ENCODE measurements at places on chromosomes 2 and 18.

- no peak for DNase-seq
These were observed 94.1 kb downstream of the GBX2 start for GRCh38 chr2:236073867-236074655.

DNA sequence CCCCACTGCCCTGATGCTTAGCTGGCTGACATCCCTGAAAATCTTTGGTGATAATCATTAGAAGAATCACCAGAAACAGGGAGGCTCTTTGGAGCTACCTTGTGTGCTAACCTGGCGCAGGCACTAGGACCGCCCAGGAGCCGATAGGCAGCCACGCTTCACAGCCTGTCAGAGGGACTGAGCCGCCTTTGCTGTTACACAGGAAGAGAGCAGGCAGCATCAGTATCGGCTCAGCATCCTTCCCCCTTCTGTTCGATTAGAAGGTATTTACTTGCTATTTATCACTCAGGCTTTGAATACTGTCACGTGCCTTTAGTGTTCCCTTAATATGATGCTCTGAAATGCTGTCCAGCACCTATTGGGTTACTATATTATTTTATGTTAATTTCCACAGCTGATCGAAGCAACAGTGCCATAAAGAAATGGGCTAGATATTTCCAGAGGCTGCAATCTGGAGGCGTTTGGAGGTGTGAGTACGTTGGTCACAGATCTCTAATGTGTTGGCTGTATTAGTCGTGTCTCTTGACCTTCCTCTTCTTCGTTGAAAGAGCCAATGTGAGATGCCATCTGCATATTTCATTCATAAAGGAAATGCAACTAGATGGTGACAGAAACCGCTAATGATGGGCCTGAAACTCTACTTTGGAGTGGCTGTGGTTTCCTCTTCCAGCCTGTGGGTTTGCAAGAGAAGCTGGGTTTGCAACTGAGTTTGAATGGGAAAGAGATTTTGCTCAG is 110.4 kb upstream of the RAB27B start:
- peak; percentile 44 for DNase-seq

GRCh38 chr2:61536572-61537276 is 1.4 kb downstream of the XPO1 start:
- DNase-seq: peak; percentile 87

DNA sequence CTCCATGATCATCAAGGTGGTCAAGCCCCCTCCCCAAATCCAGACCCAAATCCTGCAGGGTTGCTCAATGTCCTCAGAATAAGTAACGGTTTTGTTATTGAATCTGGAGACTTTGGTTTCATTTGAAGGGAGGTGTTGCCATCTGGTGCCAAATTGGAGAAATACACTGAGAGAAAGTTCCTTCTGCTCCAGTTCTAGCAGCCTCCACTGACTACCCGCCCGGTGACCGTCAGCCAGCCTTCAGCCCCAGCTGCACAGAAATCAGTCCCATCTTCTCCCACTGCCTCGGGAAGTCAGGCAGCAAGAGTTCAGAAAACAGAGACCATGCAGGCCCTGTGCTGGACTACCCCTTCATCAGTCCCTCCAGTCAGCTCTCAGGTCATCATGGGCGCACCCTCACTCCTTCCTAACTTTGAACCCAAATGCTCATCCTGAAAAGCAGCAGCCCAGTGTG is 38.7 kb downstream of the PKDCC start:
- peak; percentile 25 for DNase-seq

- DNase-seq: no peak
These were observed 50.4 kb upstream of the MCM6 start for GRCh38 chr2:135926605-135927004.

GRCh38 chr18:34633368-34633767 is 76.7 kb upstream of the DTNA start:
- no peak for DNase-seq

DNA sequence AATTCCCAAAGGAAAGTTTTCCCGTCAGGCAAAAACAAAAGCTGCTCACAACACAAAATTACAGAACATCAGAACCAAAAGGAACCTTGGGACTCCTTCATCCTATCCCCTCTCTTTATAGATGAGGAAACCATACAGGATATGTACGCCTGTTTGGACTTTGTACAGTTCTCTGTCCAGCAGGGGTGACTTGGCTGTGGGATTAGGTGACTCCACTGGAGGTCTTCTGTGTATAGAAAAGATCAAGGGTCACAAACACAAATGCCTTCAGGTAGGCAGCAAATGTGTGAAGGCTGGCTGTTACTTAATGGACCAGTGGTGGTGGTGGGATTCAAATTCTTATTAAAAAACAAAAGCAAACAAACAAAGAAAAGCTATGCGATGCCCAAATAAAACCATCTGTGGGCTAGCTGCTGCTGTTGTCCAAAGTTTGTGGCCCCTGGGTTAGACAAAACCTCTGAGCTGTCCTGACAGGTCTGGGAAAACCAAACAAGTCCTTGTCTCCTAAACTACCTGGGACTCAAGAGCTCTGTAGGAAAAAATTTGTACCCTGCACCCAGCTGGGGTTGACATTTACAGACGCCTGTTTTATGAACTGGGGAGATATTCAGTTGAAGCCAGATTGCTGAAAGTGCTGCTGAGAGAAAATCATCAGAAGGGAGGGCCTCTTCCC is 1.3 kb upstream of the CEP68 start:
- no peak for DNase-seq

DNA sequence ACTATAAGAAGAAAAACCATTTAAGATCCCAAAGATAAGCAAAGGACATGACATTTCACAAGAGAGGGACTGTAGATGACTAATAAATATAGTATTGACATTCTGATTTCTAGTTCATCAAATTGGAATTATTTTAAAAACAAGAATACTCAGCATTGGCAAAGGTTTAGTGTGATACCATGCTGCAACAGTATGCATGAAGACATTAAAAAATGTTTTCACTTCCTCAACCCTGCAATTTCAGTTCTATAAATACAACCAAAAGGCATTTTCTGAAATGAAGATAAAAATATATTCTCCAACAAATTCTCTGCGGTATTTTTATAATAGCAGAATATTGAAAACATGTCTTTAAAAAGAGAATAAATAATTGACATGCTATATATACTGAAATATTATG is 2.1 kb downstream of the C2orf81 start:
- DNase-seq: no peak

DNA sequence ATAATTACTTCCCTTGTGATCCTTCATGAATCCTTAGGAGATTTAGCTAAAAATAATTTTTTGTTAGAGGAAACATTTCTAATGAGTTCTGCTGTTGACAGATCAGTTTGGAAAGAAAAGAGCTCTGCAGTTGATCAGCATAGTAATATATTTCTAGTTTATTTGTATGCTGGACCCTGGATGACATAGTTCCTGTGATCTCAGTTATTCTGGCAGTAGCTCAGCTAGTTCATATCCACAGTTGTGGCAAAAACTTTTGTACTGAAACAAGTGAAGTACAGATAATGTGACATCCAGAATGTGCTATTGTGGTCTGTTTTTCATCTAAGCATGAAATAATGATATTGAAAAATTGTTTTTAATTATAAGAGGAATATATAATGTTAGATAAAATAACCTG is 33.7 kb downstream of the ABI2 start:
- DNase-seq: no peak

DNA sequence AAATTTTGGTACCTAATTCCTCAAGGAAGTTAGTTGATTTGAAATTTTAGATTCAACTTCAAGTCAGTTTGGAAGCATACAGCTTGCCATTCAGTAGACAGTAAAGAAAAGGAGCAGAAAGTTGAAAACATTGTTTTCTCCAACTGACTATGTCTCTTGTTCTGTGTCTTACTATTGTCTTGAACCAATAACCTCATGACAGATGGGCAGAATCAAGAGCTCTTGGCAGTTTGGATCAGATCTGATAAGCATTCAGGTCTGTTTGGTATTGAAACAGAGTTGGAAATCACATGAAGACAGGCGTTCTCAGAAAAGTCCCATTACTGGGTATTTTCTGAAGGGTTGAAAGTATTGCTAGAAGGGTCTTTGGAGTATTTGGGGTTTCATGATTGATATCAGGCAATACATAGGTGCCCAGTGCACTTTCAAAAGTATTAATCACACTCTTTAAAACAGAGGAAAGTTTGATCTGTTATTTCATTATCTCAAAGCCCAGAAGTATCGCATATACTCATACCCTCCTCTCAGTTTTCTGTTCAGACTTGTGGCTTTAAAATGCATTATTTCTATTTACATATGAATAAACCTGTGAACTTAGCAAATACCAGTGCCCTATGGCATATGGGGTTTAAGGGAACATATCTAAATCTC is 428.4 kb upstream of the ZEB2 start:
- DNase-seq: no peak

DNA sequence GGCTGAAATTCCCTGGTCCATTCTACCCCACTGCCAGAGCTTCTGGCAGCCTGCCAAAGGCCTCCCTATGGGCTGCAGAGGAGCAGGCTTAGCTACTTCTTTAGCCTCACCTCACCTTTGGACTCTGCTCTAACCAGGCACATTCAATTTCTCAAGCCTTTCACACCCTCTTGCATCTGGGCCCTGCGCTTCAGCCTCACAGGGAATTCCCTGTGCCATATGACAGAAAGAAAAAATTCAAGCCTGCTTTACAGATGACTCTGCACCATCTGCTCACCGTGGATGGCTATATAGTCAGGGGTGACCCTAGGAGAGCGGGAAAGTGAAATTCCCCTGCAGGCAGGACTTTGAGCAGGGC is 62.5 kb downstream of the REEP1 start:
- no peak for DNase-seq

GRCh38 chr2:1837458-1837857 is 93.1 kb upstream of the PXDN start:
- no peak for DNase-seq

DNA sequence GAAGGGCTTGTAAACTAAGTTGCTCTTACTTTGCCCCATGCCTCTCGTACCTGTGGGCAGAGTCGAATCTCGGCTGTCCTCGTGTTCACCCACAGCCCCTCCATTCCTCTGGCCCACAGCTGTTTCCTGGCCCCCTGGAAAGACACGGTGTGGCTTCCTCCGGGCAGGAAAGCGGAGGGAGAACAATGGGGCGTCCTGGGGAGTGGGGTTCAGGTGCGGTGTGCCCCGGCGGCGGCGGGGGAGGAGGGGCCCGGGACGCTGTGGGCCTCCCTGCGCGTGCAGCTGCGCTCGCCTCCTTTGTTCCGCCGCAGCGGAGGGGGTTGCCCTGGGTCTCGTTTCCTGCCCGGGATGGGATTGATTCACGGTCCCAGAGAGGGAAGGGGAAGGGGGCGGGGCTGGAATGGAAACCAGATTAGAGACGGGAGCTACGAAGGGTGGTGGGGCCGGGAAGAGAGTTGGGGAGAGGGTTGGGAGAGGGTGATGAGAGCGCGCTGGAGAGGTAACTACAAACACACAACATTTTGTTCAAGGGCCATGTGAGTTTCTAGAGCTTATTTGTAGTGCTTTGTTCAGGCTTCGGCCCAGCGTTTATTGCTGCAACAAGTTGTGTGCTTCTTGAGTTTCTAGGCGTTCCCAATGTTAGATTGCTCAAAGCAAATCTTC is 796 bp downstream of the MYO1B start:
- peak; percentile 51 for DNase-seq

- DNase-seq: no peak
These were observed 72.5 kb upstream of the KCNE4 start for GRCh38 chr2:222979484-222979883.

DNA sequence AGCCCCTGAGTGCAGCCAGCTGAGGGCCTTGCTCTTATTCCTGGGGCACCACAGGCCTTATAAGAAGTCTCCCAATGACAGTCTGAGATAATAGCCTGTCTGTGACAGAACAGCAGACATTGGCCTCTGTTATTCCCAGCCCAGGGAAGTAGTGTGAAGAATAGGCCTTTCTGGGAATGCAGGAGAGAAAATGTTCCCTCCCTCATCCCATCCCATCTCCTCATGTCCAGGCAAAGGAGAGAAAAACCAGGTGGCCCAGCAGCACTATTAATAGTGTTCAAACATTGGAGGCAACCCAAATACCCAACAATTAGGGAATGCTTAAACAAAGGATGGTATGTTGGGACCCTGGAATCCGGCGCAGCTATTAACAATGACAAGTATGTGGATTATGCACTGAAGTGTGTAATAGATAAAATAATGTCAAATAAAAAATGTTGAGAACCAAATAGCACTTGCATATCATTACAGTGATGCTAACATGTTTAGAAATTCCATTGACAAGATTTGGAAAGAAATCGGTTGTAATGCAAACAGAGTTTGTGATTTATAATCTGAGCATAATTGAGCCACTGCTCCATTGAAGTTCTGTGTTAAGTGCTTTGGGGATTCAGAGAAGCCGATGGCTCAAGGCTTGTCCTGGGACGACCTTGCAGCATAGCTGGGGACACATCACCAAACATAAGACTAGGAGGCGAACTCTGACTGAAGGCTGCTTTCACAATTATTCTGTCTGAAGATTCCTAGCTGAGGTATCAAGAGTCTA is 69.3 kb downstream of the LBH start:
- DNase-seq: no peak

DNA sequence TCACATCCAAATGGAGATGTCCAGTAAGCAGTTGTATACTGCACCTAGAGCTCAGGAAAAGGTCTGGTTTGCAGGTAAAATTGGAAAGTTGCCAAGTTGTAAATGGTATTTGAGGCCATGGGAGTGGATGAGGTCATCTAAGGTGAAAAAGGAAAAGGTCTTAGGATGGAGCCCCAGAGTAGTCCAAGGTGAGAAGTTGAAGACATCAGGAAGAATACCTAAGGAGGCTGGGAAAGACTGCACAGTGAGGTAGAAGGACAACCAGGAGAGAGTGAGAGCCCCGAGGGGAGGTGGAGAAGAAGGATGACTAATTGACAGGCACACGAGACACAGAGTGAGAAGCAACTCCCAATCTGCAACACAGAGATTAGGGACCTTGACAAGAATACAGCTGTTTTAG is 10.7 kb downstream of the DPP4 start:
- no peak for DNase-seq

DNA sequence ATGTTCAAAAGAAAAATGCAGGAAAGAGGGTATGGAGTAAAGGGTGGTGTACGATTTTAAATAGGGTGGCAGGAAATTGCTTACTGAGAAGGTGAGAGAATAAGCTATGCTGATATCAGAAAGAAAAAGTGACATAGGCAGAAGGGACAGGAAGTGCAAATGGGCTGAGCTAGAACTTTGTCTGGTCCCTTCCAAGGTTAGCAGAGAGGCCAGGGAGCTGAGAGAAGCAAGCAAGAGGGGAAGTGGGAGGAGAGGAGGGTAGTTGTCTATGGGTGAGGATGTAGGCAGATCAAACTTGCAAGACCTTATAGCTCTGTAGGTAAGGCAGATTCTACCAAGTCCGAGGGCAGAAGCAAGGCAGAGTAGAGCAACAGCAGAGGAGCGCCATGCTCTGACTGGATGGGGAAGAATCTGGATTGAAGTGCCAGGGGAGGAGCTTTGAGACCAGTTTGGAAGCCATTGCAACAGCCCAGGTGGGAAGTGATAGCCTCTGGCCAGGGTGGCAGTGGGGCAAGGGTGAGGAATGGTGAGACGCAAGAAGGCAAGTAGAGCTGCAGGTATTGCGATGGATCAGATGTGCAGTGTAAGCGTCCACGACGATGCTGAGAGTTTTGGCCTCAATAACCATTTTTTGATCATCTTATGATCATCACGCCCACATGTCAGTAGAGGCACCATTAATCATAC is 134.4 kb upstream of the APCDD1 start:
- DNase-seq: no peak

GRCh38 chr18:13849791-13850190 is 25.8 kb downstream of the MC5R start:
- no peak for DNase-seq

GRCh38 chr2:142756430-142756829 is 121.0 kb upstream of the KYNU start:
- no peak for DNase-seq
